Hippocampal formation (tissue), 2 donors: ENCODE measurements at places on chromosomes 11 and 22.
A peak's percentile ranks its signal among the peaks of the same experiment; 100 is the strongest.

DNA sequence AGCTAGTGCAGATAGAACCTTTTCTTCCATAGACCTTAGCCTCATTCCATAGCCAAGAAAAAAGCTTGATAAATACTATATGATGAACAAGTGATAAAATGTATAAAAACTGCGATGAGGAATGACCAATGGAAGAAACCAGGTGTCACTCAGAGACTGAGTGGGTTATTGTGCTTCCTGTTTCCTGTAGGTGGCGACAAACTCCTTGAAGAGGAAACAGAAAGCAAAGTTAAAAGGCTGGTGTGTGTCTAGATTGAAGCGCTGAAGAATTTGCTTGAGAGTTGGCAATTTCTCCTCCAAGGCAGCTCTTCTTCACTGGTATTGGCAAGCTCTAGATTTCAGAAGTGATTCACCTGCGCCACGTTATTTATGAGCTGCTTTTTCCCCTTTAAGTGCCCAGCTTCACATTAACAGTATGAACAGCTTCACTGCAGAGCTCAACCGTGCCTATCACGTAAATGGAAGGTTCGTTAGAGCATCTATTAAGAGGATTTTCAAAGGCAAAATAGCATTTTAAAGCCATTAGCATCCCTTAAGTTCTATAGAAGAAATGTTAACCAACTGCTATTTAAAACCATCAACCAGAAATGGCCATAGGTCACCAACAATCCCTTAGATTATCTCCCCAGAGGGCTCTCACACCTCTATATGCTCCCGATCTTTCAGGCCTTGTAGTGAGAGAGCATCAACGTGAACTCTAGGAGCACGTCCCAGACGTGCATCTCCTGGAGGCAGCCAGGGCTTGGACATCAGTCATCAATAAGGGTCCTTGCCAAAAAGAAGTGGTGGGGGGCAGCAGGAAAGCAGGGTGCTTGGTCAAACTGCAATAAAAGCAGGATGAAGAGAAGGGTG lies 179.4 kb downstream of the CADM1 start:
- peak; percentile 8 for DNase-seq

- DNase-seq: no peak
Observed at GRCh38 chr22:40803321-40803720, 15.8 kb downstream of the SLC25A17 start.

GRCh38 chr22:45932071-45932470 lies 44.9 kb downstream of the WNT7B start:
- no peak for DNase-seq

DNA sequence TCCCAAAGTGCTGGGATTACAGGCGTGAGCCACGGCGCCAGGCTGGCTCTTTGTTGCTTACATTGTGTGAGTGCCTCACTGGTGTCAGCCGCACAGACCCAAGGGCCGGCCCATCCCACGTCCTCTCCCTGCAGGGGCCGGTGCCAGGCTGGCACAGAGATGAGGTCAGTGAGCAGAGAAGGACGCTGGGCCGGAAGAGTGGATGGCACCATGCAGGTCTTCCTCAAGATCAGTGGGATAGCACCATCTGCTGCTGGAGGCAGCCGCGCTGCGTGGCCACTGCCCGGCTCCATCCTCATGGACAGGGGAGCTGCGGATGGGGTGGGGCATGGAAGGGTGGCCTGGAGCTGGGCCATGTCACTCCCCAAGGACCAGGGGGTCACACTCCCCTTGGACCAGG lies 22.0 kb upstream of the FGF4 start:
- no peak for DNase-seq

DNA sequence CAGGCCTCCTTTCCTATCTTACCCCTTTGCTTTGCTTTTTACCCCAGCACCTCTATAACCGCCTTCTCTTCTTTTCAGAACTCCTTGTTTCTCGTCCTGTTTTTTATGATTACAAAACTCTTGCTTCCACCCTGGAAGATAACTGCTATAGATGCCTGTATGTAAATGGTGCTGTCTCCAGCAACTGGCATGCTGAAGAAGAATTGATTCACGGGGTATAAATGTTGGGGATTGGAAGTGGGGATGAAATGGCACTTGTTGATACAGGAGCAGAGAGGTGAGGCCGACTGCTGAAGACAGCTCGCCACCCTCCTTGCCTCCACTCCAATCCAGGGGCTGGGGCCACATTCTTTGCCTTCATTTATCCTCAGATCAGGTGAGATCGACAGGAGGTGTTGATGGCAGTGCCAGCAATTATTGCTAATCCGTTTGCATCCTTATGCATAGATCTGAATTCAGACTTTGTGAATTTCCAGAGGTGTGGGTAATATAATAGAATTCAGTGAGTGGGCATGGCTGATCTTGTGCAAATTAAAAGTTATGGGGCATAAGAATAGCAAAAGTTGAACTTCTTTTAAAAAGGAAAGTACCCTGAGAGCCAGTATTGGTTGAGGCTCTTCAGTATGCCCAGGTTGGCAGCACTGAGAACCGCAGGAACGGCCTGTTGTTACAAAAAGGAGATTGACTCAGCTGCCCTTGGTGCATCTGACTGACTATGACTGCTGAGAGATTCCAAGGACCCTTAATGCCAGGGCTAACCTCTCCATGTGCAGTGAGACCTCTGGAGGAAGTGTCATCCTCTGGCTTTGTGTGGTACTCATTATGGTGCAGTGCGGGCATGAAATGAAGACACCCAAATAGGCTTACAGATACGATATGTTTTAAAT lies 5.3 kb downstream of the NEAT1 start:
- peak; percentile 25 for DNase-seq

GRCh38 chr11:336659-337198 lies 16.1 kb upstream of the IFITM3 start:
- DNase-seq: no peak

DNA sequence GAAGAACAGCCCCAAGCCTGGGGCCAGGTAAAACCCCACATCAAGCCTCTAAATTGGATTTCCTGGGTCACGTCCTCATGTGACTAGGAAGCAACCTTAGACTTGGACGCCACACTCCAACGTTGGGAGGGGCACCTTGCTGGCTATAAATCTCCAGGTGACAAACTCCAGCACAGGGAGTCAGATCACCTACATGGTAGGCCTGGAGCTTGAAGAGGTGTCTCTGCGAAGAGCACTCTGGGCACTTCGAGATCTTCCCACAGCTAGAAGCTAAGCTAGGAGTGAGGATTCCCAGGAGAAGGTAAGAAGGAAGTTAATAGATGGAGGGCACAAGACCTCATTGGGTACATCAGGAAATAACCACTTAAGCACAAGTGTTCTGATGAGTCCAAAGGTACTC lies 77.1 kb upstream of the GNAZ start:
- DNase-seq: no peak

GRCh38 chr11:22456993-22457762 lies 119.0 kb downstream of the SLC17A6 start:
- DNase-seq: no peak

DNA sequence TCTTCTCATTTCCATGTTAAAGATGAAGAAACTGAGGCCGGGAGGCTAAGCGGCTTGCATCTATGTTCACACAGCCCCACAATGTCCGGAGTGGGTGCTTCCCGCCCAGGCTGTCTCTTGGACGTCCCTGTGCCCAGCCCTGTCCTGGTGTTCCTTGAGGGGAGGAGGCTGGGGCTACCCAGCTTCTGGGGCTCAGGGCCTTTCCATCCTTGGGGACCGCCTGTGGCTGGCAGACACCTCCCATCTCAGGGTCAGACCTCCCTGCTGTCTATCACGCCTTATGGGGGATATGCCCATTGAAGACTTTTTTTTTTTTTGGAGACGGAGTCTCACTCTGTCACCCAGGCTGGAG lies 95.5 kb downstream of the WNT7B start:
- no peak for DNase-seq

DNA sequence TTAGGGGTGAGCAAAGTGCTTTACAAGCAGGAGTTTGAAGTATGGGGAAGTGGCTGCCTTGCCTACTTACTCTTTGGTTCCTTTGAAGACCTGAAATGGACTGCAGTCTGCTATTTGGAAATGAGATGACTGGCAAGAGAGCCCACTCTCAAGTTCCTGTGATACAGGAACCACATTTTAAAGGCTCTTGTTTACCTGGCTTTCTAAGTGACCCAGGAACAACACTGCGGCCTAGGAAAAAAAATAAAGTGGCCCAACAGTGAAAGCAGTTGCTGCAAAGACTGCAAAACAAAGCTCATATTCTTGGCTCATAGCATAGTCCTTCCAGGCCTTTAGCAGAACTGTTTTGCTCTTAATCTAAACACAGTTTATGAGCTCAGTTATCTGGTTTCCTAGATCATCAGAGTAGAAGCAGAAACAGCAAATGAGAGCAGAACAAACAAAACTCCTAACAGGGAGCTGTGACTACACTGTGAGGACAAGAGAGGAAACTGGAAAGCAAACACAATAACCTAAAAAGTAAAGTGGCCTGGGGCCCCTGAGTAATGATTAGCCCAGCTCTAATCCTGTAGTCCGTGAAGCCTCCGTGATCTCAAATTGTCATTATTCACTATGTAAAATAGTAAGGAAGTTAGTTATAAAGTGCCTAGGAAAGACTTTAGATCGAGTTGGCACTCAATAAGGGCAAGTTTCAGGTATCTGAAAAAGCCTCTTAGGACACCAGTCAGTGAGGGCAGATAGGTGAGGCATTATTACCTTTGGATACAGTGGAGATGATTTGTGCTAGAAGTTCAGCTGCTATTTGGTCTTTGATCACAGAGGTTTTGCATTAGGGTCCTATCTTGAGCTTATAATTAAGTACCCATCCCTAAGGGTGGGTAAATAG lies 11.5 kb downstream of the CCDC117 start:
- DNase-seq: no peak

DNA sequence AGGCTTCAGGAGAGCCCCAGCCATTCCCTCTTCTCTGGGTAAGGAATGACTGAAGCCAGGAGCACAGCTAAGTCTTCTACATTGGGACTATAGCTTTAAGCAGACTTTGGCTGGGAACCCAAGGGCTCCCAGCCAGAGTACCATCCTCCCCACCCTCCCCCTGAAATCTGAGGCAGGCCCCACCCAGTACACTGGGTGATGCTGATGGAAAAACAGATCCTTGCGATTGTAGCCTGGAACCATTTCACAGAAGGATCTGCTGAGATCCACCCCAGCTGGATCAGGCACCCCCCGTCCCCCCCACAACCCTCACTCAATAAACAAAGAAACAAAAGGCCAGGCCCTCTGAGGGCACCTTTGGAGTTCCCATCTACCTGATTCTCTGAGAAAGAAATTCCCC lies 39.8 kb downstream of the IL18BP start:
- peak; percentile 69 for DNase-seq

GRCh38 chr11:128549256-128549944 lies 38.0 kb downstream of the ETS1 start:
- DNase-seq: no peak

GRCh38 chr11:61384271-61385242 lies 7.8 kb upstream of the TMEM216 start:
- no peak for DNase-seq

DNA sequence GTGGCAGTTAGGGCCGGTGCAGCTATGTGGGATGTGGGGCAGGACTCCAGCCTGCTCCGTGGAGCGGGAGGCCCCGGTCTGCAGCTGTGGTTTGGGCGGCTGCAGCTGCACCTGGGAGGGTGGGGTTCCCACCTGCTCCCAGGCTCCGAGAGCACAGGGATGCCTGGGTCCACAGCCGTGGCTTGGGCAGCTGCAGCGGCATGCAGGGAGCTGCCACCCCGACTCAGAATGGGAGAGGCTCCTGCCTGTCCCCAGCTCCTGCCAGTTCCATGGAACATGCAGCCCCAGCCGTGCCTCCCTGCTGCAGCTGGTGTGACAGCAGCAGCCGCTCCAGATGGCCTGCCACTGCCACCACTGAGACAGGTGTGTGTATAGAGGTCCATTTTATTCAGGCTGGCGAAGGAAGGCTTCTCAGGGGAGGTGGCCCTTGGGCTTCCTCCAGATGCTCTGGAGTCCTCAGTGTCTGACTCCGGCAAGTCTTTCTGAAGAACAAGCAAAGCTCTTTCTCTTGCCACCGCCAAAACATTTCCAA lies 21.8 kb upstream of the UPK3A start:
- DNase-seq: no peak

DNA sequence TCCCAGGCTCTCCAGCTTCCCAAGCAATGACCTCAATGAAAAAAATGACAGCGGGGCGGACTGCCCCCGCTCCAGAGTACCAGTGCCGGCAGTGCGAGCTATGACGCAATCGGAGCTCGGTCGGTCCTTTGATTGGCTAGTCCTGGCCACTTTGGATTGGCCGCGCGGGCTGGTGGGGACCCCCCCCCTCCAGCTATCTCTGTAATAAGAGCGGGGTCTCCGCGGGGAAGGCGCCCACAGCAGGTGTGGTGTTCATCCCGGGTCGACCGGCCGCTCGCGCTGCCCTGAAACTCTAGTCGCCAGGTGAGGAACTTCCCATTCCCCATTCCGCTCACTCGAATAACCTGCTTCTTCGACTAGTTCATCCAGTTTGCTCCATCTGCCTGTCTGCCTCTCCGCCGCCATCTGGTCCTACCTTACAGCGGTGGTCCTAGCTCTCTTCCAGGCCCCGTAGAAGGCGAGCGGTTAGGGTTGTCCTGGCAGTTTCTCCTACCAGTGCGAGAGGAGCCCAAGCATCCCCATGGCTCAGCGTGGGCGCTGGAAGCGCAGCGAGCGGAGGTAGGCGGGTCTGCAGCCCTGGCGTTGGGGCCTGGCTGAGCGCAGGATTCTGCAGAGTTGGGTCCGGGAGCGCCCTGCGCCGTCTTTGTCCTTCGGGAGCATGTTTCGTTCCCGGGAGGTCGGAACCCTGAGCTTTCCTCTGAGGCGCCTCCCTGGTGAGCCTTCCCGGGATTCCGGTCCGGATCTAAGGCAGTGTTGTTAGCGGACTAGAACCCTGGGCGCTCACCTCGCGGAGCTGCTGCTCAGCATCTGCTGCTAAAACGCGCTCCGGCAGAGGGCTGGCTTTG lies at the start of gene CALCB:
TSS of gene CALCB (plus strand) at position 233 of the 845 bp plus-strand sequence. CDS start 1,126 bp downstream, outside the sequence.
- DNase-seq: no peak

GRCh38 chr11:70205766-70206165 lies 2.7 kb downstream of the FADD start:
- no peak for DNase-seq

- no peak for DNase-seq
Observed at GRCh38 chr22:37640591-37641560, 1.4 kb downstream of the SH3BP1 start.

DNA sequence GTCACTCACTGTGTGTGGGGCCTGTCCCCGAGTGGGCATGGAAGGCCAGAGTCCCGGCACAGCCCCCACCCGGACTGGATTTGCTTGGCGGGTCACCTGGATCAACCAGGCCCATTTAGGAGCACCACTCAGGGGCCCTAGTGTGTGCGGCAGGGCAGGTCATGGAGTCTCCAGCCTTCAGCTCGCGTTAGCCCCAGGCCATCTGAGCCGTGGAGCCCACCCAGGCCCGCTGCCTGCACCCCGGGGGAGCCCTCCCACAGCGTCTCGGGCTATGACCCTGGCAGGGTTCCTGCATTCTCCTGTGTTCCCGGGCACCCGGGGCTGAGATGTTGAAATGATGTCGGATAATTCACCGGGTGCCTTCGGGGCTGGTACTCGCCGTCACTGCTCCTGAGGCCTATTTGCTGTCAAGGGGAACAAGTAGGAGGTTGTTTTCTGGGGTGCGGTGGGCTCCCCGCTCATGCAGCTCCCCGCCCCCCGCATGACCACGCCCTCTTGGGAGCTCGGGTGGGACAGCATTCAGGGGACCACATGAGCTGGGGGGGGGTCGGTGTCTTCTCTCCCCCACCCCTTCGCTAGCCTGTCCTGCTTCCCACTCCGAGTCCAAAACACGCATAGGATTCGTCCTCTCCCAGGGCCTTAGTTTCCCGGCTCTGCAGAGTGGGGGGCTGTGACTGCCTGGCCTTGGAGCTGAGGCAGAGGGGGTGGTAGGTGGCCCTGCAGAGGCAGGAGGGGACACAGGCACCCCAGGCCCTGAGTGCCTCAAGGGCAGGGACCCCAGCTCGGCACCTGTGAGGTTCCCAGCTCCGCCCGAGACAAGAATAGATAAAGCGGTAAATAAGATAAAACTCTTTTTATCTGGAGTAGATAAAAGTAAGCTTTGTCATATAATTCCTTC lies 77.2 kb downstream of the KCNQ1 start:
- DNase-seq: no peak

- no peak for DNase-seq
Observed at GRCh38 chr11:68107689-68108088, 13.5 kb downstream of the CHKA start.
